ENCODE measurements at places on chromosomes 5 and 9.

DNA sequence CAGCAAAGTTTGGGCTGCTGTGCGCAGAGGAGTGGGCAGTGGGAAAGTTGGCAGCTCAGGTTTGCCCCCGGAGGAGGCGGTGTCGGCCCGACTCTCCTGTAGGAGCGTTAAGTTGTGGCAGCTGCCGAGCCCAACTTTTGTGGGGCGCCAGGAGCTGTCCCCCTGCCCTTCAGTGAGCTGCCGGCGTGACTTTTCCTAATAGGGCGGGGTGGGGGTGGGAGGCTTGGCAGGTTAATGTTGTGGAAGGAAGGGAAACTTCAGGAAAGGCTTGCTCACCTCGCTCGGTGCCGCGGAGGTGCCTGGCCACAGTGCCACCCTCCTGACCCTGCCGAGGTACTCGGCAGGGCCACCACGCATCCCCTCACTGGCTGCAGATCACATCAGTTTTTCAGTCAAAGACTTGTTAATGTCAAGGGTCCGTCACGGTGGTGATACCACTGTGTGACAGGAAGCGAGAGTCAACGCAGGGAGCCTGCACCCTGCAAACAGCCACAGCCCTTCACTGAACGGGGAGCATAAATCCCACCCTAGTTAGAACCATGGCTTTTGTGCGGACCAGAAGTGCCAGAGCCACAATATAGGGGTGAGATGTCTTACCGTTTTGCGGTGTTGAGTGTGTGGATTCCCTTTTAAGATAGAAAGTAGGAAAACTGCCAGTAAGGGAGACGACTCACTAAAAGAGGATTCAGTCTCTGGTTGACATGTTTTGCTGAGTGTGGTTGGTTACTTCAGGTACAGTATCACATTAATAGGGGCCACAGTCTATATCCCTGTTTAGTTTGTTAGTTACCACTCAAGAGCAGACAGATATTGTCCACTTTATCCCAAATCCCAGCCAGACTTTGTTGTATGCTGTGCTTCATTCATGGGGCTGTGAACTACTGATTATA, 796 bp downstream of the LNPEP start:
- DNase-seq = peak; percentile 53

- DNase-seq = peak; percentile 80
Observed at GRCh38 chr9:116337015-116337414, 183.4 kb downstream of the PAPPA start.

GRCh38 chr9:122202111-122202510, 26.6 kb downstream of the LHX6 start:
- no peak for DNase-seq

DNA sequence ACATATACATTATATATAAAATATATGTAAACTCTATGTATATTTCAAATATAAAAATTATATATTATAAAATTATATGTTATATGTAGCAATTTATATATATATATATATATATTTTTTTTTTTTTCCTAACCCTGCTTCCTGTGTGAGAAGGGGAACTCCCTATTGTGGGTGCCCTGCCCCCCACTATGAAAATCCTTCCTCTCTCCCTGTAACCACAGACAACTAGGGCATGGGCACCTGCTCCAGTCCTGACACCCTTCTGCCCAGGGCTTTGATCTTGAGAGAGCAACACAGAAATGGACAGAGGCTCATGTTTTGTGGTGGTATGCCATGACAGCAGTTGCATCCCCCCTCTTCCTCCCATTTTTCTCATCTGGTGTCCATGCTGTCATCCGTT, 148.7 kb upstream of the IL12B start:
- no peak for DNase-seq

DNA sequence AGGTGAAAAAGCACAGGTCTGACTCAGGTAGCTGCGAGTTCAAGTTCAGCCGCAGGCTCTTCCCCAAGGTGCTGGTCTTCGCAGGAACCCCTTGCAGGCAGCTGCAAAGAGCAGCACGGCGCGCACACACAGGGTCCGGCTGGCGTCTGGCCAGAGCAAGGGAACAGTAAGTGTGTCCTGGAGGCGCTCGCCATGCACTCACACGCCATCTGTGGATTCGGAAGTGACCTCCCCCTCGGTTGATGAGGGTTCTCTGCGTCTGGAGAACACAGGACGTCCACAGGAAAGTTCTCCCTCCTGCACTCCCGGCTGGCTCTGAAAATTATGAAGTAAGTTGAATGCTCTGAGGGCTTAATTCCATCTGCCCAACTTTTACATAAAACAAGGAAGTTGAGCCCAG, 14.0 kb upstream of the EGFL7 start:
- no peak for DNase-seq

GRCh38 chr5:176446884-176447590, 1.1 kb upstream of the FAF2 start:
- no peak for DNase-seq

DNA sequence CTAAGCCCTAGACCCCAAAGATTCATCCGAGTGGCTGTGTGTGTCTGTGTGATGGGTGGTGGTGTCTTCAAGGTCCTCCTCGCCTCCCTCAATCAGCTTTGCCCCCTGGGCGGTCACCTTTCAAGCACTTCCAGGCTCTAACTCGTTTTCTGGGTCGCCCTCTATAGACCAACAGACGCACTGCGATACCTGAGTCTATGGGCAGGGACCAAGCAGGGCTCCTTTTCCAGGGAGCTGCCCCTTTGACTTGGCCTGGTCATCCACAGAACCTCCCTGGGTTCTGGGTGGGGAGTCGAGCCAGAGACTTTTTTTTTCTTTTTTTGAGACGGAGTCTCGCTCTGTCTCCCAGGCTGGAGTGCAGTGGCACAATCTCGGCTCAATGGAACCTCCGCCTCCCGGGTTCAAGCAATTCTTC, 1.1 kb downstream of the SLC27A4 start:
- peak; percentile 54 for DNase-seq

GRCh38 chr9:119033596-119033995, 335.6 kb downstream of the BRINP1 start:
- no peak for DNase-seq

DNA sequence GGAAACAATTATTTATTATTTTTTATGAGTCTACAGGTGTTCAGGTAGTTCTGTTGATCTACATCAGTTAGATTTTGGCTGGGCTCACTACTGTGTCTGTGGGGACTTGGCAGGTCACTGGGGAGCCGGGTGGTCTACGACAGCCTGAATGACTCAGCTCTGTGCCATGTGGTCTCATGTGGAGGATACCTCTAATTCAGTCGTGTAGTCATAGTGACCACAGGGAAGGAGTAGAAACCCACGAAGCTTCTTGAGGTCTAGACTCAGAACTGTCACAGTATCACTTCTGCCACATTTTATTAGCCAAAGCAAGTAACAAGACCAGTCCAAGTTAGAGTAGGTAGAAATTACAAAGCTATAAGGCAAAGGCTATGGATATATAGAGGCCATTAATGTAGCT, 64.7 kb upstream of the GRAMD2B start:
- DNase-seq = no peak

DNA sequence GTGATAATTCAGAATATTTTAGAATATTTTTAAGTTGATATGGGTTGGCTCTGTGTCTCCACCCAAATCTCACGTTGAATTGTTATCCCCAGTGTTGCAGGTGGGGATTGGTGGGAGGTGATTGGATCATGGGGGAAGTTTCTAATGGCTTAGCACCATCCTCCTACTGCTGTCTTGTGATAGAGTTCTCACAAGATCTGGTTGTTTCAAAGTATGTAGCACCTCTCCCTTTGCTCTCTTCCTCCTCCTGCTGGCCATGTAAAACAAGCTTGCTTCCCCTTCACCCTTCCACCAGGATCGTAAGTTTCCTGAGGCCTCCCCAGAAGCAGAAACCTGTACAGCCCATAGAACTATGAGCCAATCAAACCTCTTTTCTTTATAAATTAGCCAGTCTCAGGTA, 214.6 kb upstream of the C9orf72 start:
- no peak for DNase-seq

DNA sequence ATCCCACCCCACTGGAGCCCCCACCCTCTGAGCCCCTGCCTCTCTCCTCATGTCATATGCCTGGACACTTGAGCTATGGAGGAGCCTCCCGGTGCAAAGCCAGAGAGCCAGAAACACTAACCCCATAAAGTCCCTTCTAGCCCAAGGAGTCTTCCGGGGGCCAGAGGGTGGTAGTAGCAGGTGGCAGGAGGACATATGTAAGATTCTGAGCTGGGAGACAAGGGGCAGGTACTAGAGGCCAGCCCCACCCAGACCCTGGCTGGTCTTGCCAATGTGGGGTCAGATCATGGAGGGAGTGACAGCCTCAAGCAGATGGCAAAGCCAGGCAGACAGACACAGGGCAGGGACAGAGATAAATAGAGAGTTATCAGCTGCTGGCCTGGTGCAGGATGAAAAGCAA, 63.4 kb downstream of the PSD2 start:
- no peak for DNase-seq

DNA sequence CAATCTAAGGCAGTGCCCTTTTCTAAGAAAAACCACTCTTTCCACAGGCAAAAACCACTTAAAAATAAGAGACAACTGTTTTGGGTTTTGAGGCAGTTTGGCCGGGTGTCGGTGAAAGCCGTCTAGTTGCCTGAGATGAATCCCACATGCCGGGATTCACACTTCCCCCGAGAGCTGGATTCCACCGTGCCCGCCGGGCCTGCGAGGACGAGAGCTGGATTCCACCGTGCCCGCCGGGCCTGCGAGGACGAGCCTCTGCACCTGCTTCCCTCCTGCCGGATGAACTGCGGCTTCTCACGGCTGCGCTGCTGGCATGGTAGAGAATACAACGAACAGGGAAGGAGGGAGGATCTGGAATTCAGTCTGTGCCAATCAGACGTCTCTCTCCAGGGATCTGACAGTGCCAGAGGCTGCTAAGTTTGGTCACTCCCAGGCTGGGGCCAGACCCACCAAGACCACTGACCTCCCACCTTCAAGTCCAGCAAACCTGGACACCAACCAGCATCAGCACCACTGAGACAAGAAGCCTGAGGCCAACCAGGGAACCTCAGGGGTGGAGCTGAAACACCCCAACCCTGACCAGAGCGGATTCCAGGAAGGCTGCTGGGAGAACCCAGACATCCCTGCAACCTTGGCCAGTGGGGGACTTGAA, 23.0 kb downstream of the VAV2 start:
- DNase-seq = no peak

DNA sequence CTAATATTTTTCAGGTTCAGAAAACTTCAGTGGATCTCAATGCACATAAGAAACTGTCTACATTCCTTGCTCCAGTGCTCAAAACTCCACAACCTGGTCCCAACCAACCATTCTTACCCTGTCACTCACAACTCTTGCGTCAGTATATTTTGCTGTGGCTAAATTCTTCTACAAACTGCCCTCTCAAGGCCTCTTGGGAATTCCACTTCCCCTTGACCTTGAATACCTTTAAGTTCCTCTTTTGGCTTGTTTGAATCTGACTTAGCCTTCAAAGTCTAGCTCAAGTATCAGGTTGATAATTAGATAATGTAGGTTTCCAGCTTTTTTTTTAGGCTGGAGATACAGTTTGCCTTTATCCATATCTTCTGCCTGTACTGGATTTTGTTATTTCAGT, 128.3 kb downstream of the SLF1 start:
- DNase-seq = no peak

GRCh38 chr5:113232667-113233066, 202.1 kb downstream of the TSSK1B start:
- peak; percentile 46 for DNase-seq

DNA sequence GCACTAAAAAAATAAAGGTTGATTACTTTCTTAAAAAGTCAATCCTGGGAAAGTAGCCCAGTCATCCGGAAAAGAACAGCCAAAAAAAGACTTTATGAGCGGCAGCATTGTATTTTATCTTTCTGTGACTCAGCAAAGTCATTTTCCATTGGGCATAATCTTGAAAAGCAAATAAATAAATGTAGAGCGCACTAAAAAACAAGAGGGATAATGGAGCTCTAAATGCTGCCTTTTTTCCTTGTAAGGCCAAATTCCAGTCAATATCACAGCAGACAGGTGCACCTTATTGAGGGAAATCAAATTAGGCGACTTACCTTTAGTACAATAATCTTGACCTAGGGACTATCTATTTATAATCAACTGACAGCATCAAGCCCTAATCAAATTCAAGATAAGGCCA, 266.8 kb downstream of the MTRR start:
- no peak for DNase-seq

DNA sequence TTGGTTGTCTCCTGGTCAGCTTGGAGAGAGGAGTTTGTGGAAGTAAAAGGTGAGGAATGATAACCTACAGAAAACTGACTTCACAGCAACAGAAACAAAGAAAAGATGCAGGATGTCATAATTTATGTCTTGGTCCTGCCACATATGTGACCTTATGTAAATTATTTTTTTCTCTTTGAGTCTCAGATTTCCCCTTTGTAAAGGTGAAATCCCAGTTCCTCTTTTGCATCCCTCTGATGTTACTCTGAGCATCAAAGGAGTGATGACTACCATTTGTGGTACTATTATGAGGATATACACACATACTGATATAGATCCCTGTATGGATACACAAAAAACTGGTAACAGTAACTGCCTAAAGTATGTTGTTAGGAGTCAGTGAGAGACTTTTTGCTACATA, 1.4 kb upstream of the THG1L start:
- DNase-seq = no peak

GRCh38 chr9:18149471-18150011, 324.4 kb upstream of the ADAMTSL1 start:
- peak; percentile 29 for DNase-seq

DNA sequence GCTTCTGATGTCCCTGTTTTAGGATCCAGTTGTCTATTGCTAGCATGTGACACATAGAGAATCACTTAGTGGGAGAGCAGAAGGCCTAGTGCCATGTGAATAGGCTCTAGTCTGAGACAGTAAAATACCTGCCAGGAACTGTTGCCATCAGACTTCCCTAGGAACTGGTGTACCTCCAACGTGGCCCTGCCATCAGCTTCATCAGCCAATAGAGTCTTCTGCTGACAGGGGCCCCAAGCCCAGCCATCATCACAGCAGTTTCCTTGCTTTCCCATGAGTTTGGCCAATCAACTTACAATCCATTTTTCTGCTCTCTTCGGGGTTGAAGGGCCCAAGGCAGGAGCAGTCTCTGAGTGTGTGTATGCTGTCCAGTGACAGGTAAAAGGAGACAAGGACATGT, 128.4 kb upstream of the ADRA1B start:
- peak; percentile 16 for DNase-seq

GRCh38 chr5:172008689-172009141, 2.3 kb upstream of the FBXW11 start:
- no peak for DNase-seq

DNA sequence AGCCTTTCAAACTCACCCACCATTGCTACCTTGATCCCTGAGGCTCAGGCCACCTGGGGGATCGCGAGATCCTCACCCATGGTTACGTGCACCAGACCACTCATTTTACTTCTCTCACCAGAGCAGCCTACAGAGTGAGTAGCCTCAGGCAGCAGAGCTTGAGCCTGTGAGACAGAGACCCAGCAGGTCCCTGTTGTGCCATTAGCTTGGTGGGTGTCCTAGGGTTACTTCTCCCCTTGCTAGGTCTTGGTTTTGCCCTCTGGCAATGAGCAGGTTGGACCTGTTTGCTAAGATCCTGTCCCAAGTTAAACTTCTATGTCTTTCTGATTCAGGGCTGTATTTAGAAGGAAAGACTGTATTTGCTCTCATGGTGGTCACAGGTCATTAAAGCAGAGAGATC, 21.8 kb downstream of the WHRN start:
- no peak for DNase-seq

GRCh38 chr9:1007312-1007711, 30.9 kb downstream of the DMRT3 start:
- DNase-seq = no peak

- no peak for DNase-seq
Observed at GRCh38 chr5:131394128-131394527, 130.3 kb downstream of the CDC42SE2 start.

- DNase-seq = no peak
Observed at GRCh38 chr9:127126971-127127370, 4.5 kb upstream of the ANGPTL2 start.

Data from foreskin fibroblast (primary cell).